Right cardiac atrium (tissue), 5 donors: ENCODE measurements at places on chromosomes 2 and 18. TPM values are rescaled to one million over a fixed set of nuclear protein-coding genes. Genes with fewer than 3 reads are reported as not detected.

FAM110C gene
- 7.3 TPM for total RNA-seq

GRCh38 chr2:133411857-133412256 is 156.4 kb downstream of the NCKAP5 start:
- DNase-seq = no peak

RND3 gene
- 32.7 TPM for total RNA-seq

POTEI gene
- 0.79 TPM for total RNA-seq

- peak; percentile 57 for DNase-seq
Measured at GRCh38 chr2:68774569-68775271, 40.1 kb downstream of the ARHGAP25 start.

GRCh38 chr2:55807900-55808299 is 114.3 kb upstream of the PNPT1 start:
- no peak for DNase-seq
